ENCODE measurements at places on chromosomes 2 and 18.

- DNase-seq: no peak
Measured at GRCh38 chr2:232137356-232138147, 176.0 kb downstream of the DIS3L2 start.

DNA sequence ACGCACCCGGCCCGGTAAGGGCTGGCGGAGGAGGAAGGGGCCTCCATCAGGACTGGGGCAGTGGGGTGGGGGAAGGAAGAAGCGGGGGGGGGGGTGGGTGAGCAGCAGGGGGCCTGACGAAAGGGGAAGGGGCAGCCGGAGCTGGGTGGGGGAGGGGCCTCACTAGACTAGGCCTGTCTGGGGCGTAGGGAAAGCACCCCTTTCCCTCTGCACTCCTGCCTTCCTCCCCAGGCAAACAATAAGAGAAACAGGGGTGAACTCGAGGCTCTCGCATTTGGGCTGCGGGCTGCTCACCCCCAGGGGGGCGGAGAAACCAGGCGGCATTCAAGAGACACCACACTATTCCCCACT, 82.7 kb upstream of the POMC start:
- DNase-seq: no peak

- no peak for DNase-seq
Measured at GRCh38 chr2:209269024-209269423, 154.8 kb upstream of the MAP2 start.

DNA sequence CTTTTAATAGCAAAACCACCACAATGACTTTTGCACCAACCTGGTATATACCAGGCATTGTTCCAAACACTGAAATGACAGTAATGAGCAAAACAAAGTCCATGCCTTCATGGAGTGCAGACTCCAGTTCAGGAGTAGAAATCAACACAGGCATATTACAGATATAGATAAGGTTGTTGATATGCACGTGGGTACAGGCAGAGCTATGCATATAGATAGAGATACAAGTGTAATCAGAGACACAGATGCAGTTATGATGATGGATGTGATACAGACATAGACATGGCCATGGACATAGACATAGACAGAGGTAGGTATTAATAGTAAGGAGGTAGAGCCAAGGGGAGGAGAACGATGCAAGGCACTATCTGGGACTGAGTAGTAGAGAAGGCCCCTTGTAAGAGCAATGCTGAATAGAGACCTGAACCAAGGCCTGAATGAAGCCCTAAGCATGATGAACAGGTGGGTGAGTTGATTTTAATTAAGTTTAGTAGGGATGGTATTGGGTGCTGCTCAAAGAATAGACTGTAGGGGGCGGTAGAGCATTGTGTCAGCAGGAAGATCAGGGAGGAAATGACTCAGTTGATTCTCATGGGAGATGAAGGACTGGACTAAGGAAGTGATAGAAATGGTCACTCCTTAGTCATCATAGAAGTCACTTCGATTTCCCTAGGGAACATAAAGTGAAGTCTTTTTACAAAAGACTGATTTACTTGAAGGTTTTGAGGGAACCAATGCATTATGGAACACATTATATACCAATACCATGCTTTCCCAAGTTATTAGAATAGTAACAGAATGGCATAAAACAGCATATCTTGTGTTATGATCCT, 39.4 kb downstream of the CMPK2 start:
- DNase-seq: peak; percentile 60

DNA sequence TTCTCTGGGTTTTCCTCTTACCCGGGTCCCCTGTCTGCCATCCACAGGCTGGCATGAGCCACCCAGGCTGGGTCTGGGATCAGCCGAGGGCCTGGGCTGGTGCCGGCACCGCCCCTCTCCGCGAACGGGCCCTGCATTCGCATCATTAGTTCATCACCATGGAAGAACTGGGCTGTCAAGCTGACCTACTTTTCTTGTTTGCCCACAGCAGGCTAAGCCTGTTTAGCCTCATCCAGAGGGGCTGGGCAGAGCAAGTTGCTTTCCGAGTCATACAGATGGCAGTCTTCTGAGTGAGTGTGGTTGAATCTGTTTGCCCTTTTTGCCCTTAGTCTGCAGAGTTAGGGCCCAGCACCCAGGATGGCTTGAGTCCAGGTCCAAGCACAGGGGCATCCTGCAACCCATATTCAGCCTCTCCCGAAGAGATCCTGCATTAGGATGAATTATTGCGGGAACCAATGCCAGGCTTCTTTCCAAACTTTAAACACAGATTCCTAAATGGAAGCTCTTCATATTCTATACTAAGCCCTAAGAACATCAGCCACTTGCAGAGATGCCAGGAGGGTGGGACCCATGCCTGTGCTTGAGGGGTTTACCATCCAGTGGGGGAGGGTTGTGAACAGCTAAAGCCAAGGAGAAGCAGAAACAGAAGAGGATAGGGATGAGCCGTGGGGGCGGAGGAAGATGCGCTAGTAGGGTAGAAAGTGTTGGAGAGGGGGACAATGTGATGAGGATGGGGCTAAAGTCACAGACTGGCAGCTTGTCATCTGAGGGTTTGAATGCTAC, 68.0 kb downstream of the NPAS2 start:
- no peak for DNase-seq

GRCh38 chr2:118687192-118687591, 160.3 kb downstream of the EN1 start:
- no peak for DNase-seq

All from AG10803 (cell line).